Spinal cord (tissue), 10 donors: ENCODE measurements at places on chromosomes 2 and 18.

- no peaks in the 10 kb centered on the region for H3K27me3 ChIP-seq
- no peak overlapping the region for H3K4me3 ChIP-seq
- H3K36me3 ChIP-seq, result no peaks in the 10 kb centered on the region
- no peak for DNase-seq
Measured at GRCh38 chr2:195121341-195121740, 535.7 kb upstream of the SLC39A10 start.

- no peak overlapping the region for H3K4me3 ChIP-seq
- H3K27me3 ChIP-seq, result no peaks in the 10 kb centered on the region
- no peak for DNase-seq
Measured at GRCh38 chr18:35141567-35142274, 99.1 kb upstream of the ZNF397 start.

DNA sequence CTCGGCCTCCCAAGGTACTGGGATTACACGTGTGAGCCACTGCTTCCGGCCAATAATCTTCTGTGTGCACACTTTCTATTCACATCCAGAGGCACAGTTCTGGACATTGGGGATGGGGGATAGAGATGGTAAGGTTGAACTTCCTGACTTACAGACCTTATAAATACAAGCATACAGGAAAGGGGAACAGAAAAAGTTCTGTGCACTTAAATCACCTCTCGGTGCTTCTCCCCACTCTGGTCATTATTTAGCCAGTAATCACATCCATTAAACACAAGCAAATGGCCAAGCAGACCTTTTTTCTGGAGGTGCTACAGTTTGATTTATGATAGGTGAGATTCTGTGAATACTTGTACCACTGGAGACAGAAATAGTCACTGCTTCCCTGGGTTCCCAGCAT is 110.6 kb downstream of the CRIM1 start:
- H3K4me1 ChIP-seq, result no peaks in the 10 kb centered on the region
- no peaks in the 10 kb centered on the region for H3K27me3 ChIP-seq
- H3K27ac ChIP-seq, result no peak overlapping the region
- no peak for DNase-seq
- no peaks in the 10 kb centered on the region for H3K36me3 ChIP-seq

DNA sequence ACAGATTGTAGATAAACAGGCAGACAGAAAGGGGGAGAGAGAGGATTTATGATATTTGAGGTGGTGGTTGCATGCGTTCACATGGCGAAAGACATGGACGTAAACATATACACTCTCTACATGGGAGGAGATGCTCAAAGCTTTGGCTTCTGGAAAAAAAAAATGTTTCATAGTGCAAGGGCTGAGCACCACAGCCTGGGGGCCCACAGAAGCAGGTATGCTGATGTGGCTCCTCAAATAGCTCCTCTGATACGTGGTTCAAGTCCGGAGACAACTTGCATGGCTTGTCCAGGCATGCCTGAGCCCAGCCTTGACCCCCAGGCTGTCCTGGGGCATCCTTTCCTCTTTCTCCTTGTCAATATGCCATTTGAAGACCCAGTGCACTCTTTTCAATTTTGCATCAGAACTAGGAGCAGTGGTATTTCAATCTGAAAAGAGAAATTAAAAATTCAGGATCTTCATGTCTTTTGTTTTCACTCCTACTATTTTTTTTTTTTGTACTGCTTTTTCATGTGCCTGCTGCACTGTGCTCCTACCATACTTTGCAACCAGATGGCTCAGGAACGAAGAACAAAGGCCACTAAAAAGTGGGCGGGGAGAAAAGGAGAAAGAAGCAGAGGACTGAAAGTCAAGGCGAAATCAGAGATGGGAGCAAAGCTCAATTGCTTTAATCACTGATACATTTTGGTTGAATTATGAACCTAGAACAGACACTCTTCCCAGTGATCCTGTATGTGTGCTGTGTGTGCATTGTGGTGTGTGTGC is 495.7 kb upstream of the TCF4 start:
- H3K4me3 ChIP-seq, result no peak overlapping the region
- DNase-seq, result peak; percentile 78
- no peaks in the 10 kb centered on the region for H3K27me3 ChIP-seq
- no peaks in the 10 kb centered on the region for H3K36me3 ChIP-seq
- H3K4me1 ChIP-seq, result peaks cover 4% of the 10 kb centered on the region
- H3K27ac ChIP-seq, result peak overlapping the region; percentile 40

- H3K4me3 ChIP-seq, result no peak overlapping the region
- peaks cover 12% of the 10 kb centered on the region for H3K4me1 ChIP-seq
- peak; percentile 61 for DNase-seq
- no peaks in the 10 kb centered on the region for H3K36me3 ChIP-seq
Measured at GRCh38 chr2:108621087-108621559, 86.9 kb downstream of the LIMS1 start.

DNA sequence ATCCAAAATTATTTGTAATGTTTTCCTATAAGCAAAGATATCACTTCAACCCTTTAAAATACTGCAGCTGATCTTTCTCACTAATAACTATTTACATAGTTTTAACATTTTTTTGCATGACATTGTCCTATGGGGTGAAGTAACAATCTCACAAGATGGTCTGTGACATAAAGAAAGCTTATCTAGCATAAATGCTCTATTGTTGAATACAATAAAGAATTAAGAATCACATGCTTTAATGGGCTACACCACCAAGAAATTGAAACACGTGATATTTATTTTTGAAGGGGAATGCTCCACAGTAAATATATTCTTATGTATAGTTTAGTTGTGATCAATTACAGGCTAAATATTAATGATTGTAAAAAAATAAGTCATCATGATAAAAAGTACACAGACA is 441.1 kb downstream of the PTH2R start:
- no peak for DNase-seq
- H3K36me3 ChIP-seq, result no peaks in the 10 kb centered on the region
- no peaks in the 10 kb centered on the region for H3K27me3 ChIP-seq
- no peak overlapping the region for H3K27ac ChIP-seq
- no peaks in the 10 kb centered on the region for H3K4me1 ChIP-seq

- H3K36me3 ChIP-seq, result no peaks in the 10 kb centered on the region
- peaks cover 13% of the 10 kb centered on the region for H3K4me1 ChIP-seq
- no peak for DNase-seq
- H3K27ac ChIP-seq, result peak overlapping the region; percentile 61
Measured at GRCh38 chr18:55384551-55385275, 203.3 kb downstream of the TCF4 start.

- DNase-seq, result no peak
- H3K4me3 ChIP-seq, result no peak overlapping the region
- H3K36me3 ChIP-seq, result no peaks in the 10 kb centered on the region
- H3K4me1 ChIP-seq, result no peaks in the 10 kb centered on the region
Measured at GRCh38 chr2:75074708-75075107, 116.3 kb downstream of the POLE4 start.

DNA sequence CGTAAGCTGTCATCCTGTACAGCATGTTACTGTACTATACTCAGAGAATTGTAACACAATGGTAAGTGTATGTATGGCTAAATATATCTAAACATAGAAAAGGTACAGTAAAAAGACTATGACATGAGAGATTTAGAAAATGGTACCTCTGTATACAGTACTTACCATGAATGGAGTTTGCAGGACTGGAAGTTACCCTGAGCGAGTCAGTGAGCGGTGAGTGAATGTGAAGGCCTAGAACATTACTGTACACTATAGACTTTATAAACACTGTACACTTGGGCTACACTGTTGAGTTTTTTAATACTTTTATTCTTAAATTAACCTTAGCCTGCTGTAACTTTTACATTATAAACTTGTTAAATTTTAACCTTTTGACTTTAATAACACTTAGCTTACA is 1.5 kb downstream of the DDX18 start:
- no peak for DNase-seq
- H3K27me3 ChIP-seq, result no peaks in the 10 kb centered on the region
- H3K36me3 ChIP-seq, result peaks cover 9% of the 10 kb centered on the region
- H3K27ac ChIP-seq, result no peak overlapping the region
- no peaks in the 10 kb centered on the region for H3K4me1 ChIP-seq

DNA sequence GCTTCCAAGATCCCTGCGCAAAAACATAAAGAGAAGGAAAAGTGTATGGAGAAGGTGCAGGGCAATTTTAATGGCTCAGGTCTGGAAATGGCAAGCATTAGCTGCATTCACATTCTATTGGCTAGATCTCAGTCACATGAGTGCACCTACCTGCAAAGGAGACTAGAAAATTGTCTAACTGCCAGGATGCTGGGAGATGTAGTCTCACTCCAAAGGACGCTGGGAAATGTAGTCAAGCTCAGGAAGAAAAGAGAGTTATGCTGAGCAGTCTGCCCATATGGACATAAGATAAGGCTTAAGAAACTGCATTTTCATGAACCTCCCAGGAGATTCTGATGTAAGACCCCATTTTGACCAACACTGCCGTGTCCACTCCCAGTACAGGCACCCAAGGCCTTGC is 9.5 kb upstream of the KLHL29 start:
- no peaks in the 10 kb centered on the region for H3K36me3 ChIP-seq
- H3K4me3 ChIP-seq, result no peak overlapping the region
- no peaks in the 10 kb centered on the region for H3K4me1 ChIP-seq
- peak; percentile 68 for DNase-seq

GRCh38 chr2:58634653-58635370 is 393.7 kb upstream of the FANCL start:
- no peak for DNase-seq
- no peaks in the 10 kb centered on the region for H3K27me3 ChIP-seq
- H3K4me3 ChIP-seq, result no peak overlapping the region

- no peak overlapping the region for H3K4me3 ChIP-seq
- H3K4me1 ChIP-seq, result no peaks in the 10 kb centered on the region
- H3K27ac ChIP-seq, result no peak overlapping the region
Measured at GRCh38 chr2:118535818-118536212, 311.6 kb downstream of the EN1 start.

- H3K27ac ChIP-seq, result no peak overlapping the region
- H3K36me3 ChIP-seq, result peaks cover 17% of the 10 kb centered on the region
Measured at GRCh38 chr18:50928551-50928950, 39.3 kb upstream of the ELAC1 start.

GRCh38 chr2:169528271-169528701 is 18.8 kb downstream of the KLHL41 start:
- no peak overlapping the region for H3K27ac ChIP-seq
- H3K4me3 ChIP-seq, result no peak overlapping the region
- DNase-seq, result peak; percentile 56
- no peaks in the 10 kb centered on the region for H3K4me1 ChIP-seq

DNA sequence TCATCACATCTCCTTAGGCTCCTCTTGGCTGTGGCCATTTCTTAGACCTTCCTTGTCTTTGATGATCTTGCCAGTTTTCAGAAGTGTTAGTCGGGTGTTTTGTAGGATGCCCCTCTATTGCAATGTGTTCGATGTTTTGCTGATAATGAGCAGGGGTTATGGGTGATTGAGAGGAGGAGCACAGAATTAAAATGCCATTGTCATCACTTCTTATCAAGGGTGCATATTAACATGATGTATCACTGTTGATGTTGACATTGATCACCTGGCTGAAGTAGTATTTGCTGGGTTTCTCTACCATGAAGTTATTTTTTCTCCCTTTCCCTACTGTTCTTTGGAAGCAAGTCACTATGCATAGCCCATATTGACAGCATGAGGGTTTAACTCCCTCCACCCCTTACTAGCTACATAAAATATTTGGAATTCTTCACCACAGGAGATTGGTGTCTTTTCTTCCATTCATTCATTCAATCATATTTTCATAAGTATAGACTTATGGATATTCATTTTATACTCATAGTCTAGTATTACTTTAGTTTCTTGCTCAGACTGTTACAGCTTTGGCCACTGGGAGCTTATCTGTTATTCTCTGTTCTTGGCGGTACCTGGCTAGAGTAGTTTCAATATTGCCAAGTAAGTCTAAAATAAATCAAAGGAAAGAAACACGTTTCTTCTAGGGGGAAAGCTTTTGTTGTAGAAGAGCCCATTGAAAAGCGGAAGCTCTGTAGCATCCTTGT is 54.5 kb upstream of the TMEM87B start:
- H3K27ac ChIP-seq, result no peak overlapping the region
- DNase-seq, result no peak
- peaks cover 7% of the 10 kb centered on the region for H3K36me3 ChIP-seq

DNA sequence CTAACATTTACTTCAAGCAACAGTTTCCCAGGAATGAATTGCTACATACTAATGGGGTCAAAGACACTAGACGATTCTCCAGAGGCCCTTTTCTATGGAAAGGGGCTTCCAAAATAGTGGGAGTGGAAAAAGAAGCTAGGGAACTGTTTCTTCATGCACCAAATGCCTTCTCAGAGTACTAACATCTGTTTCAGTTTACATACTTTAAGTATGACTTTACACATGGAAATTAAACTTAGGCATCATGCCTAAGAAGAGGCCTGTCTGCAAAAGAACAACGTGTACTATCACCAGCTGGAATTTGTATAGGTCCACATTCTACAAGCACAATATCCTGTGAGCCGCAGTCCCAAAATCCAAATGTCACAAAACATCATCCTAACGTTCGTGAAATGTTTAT is 29.4 kb upstream of the WDR75 start:
- no peaks in the 10 kb centered on the region for H3K4me1 ChIP-seq
- peak overlapping the region; percentile 47 for H3K27ac ChIP-seq
- H3K36me3 ChIP-seq, result no peaks in the 10 kb centered on the region
- no peaks in the 10 kb centered on the region for H3K27me3 ChIP-seq
- no peak overlapping the region for H3K4me3 ChIP-seq
- peak; percentile 48 for DNase-seq

GRCh38 chr2:70954886-70955285 is 19.2 kb downstream of the ATP6V1B1 start:
- no peak overlapping the region for H3K27ac ChIP-seq
- no peaks in the 10 kb centered on the region for H3K36me3 ChIP-seq
- no peak overlapping the region for H3K4me3 ChIP-seq
- no peaks in the 10 kb centered on the region for H3K4me1 ChIP-seq
- peaks cover 14% of the 10 kb centered on the region for H3K27me3 ChIP-seq
- no peak for DNase-seq

DNA sequence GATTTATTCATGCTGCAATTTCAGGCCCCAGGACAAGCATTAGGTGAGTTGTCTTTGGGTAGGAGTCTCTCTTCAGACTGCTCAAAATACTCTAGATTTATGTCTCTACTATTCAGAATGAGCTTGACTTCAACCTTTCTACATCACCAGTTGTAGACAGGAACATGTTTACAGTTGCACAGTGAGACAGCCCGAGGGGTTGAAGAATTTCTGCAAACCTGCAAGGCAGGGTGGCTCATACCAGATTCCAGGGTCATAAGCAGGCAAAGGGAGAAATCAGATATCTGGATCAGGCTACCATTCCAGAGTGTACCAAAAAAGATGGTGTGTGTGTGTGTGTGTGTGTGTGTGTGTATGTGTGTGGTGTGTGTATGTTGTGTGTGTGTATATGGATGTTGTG is 112.4 kb downstream of the SPP2 start:
- no peak for DNase-seq
- no peaks in the 10 kb centered on the region for H3K4me1 ChIP-seq
- H3K27me3 ChIP-seq, result no peaks in the 10 kb centered on the region
- no peak overlapping the region for H3K4me3 ChIP-seq

DNA sequence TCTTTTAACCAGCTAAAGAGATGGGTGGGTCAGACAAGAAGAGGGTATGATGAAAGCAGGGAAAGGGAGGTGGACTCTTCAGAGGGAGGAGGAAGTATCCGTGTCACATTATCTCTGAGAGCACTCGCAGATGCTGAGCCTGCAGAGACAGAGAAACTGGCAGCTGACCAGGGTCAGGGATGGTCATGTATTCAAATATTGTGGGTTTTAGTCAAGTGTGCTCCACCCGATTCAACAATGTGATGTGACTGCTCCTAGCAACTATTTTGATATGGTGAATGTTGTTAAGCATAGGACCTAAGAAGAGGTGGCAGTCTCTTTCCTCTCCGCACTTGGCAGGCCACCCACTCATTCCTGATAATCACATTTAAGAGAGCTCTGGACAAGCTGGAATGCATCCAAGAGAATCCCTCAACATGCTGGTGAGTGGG is 1.3 kb upstream of the CLIP4 start:
- no peak overlapping the region for H3K27ac ChIP-seq
- peaks cover 3% of the 10 kb centered on the region for H3K4me1 ChIP-seq
- DNase-seq, result no peak
- H3K27me3 ChIP-seq, result no peaks in the 10 kb centered on the region
- H3K36me3 ChIP-seq, result no peaks in the 10 kb centered on the region
